ENCODE measurements at places on chromosomes 2 and 18.

GRCh38 chr2:74226648-74227213, 28.3 kb downstream of the MTHFD2 start:
- no peak for DNase-seq

- no peak for DNase-seq
These were observed 40.8 kb downstream of the RTN4 start for GRCh38 chr2:55009277-55010060.

DNA sequence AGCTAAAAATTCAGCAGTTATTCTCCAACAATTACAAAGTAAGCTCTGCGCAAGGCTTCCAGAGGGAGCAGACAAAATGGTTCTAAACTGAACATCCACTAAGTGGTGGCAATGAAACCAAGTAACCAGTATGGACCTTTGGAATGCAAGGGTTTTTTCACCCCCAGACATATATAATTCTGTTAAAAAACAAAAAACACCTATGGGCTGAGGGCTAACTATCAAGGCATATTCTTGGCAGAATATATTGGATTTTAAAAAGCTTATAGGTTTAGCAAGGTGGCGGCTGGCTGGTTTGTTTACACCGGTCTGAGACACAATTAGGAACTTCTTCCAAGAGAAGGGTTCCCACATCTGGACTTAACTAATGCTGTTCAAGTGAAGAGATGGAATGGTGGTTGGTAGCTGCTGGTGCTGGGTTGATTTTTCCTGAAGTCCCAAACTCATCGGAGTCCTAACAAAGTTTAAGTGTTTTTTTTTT, 2.8 kb downstream of the ZFP36L2 start:
- no peak for DNase-seq

DNA sequence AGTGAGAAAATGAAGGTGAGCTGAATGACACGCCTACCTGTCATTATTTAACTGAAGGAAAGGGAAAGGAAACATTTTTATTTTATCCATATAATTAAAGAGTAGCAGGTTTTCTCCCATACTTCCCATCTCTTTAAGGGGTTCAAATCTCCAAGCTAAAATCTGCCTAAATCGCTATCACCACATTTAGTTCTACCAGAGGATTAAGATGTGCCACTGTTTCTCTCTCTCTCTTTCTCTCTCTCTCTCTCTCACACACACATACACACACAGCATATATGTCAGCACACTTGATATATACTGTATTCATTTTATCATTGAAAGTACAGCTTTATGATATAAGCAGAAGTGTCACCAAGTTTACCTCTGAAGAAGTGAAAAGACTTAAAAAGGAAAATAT, 3.1 kb downstream of the WIPF1 start:
- no peak for DNase-seq

GRCh38 chr18:9946831-9947230, 33.0 kb downstream of the VAPA start:
- DNase-seq, result no peak

DNA sequence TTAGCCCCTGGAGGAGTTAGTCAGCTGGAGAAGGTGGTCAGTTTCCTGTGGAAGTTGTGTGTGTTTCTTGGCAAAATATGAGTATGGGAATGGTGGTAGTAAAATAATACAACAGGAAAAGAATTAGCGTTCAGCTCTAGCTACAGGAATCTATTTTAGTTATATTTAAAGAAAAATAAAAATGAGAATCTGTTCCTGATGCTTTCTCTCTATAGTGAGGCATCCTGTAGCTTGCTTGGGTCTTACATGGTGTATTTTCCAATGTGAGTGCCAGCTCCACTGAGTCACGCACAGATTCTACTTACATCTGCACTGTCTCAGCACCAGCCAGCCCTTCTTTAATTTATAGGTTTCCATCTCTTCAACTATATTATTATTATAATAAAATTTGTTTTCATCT, 132.2 kb downstream of the BIRC6 start:
- DNase-seq, result no peak

- no peak for DNase-seq
These were observed 6.6 kb upstream of the GULP1 start for GRCh38 chr2:188285049-188285448.

DNA sequence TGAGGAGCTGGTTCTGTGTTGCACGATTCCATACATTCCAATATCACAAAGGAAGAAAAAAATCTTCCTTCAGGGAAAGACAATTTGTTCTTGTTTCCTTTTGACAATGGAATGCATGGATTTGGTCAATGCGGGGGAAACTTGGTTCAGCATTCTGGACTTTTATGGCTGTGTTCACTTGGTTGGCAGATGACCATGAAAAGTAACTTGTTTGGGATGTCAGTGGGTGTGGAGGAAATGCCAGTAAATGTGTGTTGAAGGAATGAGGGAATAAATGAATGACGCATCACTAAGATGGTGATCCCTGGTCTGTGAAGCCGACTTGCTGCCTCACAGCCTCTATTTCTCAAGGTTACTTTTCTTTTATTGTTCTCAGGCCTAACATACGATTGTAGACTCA, 53.7 kb downstream of the THUMPD2 start:
- DNase-seq, result no peak

GRCh38 chr2:189849550-189849949, 65.3 kb downstream of the PMS1 start:
- DNase-seq, result no peak

- DNase-seq, result no peak
These were observed 896 bp downstream of the CACNB4 start for GRCh38 chr2:152097801-152098495.

- no peak for DNase-seq
These were observed 146.8 kb downstream of the MTX2 start for GRCh38 chr2:176415937-176416499.

DNA sequence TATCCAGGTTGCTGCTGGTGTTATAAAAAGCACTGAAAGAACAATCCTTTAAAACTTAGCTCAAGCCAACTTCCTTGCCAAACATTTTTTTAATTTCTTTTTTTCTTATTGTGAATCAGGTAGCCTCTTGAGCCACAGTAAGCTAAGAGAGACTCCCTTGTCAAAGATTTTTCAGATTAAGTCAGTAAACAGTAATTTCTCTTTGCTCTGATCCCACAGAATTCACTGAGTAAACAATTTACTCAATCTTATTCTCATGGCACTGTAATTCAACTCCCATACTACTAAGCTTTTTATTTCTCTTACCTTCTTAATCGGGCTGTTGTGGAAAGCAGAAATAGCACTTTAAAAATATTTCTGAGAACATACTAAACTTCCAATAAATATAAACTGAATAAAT, 82.7 kb downstream of the C2orf74 start:
- DNase-seq, result no peak

DNA sequence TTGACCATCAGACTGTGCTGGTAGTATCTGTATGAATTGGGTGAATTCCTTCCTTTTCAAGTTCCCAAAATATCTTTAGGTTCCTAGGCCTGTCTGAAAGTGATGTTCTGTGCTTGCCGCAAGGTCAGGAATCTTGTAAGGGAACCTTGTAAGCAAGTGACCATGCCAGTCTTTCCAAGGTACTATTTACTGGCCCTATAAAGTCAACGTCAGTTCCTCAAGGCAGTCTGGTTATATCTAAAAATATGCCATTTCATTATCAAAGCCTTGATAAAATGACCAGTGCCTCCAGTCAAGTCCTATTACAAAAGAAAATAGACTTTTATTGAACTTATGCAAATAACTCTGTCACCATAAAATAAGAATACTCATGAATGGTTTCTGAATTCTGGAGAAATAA, 88.4 kb upstream of the TPO start:
- no peak for DNase-seq

GRCh38 chr2:140601801-140602200, 1529.0 kb downstream of the LRP1B start:
- DNase-seq, result no peak

- DNase-seq, result peak; percentile 54
These were observed 78.3 kb upstream of the CRIM1 start for GRCh38 chr2:36277146-36277808.

DNA sequence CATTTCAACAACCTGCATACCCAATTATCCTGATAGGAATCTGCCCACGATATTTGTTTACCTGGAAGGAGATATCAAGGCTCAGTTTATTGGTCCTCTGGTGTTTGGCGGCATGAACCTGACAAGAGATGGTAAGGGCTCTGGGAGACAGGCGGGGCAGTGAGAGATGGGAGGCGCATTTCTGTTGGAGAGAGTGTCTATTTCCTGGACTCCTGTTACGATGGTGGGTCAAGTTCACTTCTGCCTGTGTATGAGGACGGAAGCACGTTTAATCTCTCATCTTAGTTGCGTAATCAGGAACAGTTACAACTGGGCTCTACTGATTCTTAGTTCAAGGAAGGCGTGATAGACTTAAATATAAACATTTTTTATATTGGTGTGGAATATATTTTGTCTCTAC, 8.9 kb downstream of the PDCL3 start:
- DNase-seq, result no peak

DNA sequence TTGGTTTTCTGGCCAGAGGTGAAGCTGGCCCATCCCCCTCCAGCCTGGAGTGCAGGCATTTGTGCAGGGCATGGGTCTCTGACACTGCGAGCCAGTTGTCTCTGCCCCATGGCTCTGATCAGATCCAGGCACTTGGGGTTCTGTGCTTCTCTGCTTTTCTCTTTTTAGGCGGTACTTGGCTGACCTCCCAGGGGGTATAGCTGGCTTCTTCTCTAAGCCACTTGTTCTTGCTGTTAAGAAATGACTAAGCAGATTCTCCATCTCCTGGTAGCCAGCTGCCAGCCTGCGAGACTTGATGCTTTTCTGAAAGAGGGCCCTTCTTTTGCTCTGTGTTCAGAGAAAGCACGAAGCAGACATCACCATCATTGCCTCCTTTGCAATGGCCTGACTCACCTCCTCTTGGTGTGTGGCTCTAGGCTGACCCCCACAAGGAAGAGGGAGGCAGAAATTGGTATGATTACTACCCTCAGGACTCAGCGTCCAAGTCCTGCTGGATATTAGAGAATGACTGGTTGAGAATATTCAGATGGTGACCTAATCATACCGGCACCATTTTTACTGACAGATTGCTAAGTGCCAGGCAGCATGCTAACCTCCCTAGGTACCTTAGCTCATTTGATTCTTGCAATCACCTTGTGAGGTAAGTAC, 32.7 kb downstream of the TNP1 start:
- no peak for DNase-seq

GRCh38 chr18:44737623-44738022, 56.9 kb downstream of the SETBP1 start:
- DNase-seq, result no peak

GRCh38 chr18:70956554-70956953, 667.7 kb downstream of the SOCS6 start:
- DNase-seq, result no peak

Data from stimulated activated CD4-positive, alpha-beta T cell treated with anti-CD3 and anti-CD28 coated beads, Interleukin-4, amount 100 ng/mL, for 24 hours (primary cell).